GM19239 (cell line): ENCODE measurements at places on chromosomes 7 and 10.

- no peak for DNase-seq
These were observed 31.9 kb downstream of the FKBP6 start for GRCh38 chr7:73359746-73360375.

DNA sequence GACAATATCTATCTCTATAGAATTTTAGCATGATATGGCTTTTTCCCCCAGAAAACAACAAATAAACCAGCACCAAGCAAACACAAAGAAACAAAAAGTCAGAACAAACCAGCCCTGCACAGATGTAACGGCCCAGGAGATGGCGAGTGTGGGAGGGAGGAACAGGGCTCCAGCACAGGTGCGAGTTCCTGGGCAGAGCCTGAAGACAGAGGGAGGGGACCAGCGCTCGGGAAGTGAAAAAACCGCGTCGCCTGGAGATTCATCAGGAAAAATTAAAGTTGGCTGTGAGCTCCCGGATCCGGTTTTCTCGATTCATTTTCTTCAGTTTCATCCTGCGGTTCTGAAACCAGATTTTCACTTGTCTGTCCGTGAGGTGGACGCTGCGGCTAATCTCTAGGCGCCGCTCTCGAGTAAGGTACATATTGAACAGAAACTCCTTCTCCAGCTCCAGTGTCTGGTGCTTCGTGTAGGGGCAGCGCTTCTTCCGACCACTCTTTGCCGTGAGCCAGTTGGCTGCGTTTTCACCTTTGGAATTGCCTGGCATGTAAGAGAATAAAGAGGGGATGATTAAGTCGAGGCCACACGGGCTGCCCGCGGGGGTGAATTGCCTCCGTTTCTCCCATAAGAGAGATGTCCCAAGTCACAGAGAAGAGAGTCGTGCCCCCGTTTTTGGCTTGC lies 2.3 kb downstream of the HOXA10 start:
- no peak for DNase-seq

DNA sequence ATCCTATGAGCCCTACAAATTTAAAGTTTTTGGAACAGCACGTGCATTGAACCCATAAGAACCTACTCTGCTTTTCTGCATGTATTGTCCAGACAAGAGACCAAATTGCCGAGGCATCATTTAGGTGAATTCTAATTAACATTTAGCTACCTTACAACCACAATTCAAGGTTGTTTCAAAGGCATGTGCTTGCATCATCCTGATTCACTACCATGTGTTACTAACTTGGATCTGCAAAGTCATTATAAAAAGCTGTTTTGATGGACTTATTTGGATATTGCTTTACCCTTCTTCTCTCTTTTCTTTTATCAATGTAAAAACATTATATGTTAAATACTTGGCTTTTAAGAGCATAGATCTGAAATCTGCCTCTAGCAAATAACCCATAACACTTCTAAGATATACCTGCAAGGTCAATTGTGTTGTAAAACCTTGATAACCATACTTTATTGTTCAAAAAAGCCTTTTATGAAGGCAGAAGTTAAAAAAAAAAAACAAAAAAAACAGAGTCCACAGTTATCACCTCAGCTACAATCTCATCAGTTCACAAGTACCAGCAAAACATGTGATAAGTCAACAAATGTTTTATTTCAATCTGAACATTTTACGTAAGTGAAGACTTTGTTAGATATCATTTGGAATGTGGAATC lies 51.9 kb downstream of the CFTR start:
- DNase-seq, result no peak

DNA sequence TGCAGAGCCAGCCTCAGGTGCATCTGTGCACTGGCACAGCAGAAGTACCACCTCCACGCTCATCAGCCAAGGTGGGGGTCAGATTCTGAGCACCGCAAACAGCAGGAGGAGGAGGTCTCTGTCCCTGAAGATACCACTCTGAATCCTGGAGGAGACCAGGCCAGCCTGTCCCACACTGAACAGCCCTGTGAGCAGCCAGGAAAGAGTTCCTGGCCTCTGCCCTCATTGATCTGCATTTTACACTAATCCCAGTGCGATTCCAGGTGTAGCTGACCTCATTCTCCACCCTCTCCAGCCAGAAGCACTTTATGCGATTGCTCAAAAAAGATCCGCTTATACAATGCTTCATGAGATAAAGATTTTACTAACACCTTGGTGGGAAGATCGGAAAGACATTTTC lies 99.1 kb upstream of the CACUL1 start:
- DNase-seq, result no peak

DNA sequence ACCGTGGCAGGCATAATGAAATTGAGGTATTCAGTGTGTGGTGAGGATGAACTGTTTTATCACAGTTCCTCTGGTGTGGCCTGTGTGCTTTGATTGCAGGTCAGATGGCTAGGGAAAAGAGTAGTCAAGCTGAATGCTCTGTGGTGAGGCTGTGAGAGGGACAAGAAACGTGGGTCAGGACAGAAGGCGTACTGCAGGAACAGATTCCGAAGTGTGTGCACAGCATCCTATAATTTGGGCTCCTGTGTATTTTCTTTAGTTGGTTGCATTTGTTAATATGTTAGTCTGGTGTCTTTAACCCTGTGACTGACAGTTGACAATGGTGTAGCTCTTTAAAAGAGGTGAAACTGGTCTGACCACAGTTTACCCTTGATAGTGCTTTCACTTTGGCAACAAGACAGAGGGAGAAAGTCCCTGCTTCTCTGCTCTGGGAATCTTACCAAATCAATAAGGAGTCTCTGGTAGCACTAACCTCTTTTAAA lies 76.5 kb downstream of the AUTS2 start:
- no peak for DNase-seq
